Foreskin keratinocyte (primary cell): ENCODE measurements at places on chromosomes 13 and 19. TPM values are rescaled to one million over a fixed set of nuclear protein-coding genes. Genes with fewer than 3 reads are reported as not detected.
A peak's percentile ranks its signal among the peaks of the same experiment; 100 is the strongest.

DNA sequence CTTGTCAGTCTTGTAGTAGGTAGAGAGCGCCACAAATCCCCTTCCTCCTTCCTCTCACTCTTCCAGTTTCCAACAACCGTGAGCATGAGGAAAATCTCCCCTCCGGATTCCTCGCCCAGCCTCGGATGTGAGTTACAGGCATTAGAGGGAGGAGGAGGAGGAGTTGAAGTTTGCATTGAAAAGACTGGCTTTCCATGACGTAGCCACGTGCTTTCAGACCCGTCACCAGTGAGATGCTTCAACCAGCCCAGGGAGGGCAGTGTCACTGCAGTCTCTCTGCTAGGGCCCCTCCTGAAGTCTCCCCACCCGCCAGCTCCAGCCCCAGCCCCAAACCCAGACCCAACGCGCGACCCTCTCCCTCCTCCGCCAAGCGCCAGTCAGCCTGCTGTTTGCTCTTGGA is 442 bp upstream of the FGF14 start:
- no peak for DNase-seq

- DNase-seq: no peak
Measured at GRCh38 chr13:41389580-41389979, 67.8 kb upstream of the RGCC start.

DNA sequence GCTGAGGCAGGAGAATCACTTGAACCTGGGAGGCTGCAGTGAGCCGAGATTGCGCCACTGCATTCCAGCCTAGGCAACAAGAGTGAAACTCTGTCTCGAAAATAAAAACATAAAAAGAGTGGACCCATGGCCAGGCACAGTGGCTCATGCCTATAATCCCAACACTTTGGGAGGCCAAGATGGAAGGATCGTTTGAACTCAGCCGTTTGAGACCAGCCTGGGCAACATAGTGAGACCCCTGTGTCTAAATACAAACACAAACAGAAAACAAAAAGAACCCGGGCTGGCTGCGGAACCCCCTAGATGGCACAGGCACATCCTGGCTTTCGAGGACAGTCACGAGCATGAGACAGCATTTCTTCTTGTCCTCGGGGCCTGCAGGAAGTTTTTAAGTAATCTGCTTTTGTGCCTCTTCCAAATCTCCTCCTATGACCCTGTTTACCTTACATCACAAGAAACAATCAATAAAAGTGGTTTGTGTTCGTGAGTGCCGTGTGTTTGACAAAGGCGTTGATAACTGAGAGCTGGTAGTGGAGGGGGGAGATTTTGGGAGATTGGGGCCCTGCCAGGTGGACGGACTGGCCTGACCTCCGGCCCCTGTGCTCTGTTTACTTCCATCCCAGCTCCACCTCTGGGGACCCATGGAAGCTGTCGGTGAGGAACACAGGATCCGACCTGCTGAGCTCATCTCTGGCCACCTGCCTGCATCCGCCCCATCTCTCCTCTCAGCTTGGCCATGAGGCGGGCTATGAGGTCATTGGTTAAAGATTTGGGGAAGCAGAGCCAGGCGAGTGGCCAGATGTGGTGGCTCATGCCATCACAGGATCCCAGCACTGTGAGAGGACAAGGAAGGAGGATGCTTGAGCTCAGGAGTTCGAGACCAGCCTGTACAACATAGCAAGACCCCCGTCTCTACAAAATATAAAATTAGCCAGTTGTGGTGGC is 5.9 kb upstream of the GDF15 start:
- no peak for DNase-seq

- DNase-seq: no peak
Measured at GRCh38 chr19:51490676-51491075, 10.9 kb downstream of the SIGLEC12 start.

- no peak for DNase-seq
Measured at GRCh38 chr19:1254530-1255185, 6.3 kb downstream of the MIDN start.

- DNase-seq: no peak
Measured at GRCh38 chr19:21028969-21029268, 8.5 kb downstream of the ZNF430 start.

DNA sequence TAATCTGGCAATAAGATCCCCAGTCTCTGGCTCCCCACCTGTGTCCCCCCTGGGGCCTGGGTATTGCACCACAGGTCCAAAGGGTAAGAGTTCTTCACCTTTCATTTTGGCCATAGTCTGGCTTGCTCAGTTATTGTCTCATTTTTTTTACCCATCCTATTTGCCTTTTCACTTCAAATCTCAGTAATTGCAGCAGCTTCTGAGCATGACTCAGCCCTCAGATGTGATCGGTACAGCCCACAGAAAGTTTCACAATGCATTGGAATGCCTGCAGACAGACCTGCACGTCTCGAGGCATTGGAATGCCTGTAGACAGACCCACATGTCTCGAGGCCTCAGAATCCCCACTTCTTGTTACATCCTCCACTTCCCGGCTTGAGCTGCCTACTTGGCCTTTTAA is 173.6 kb downstream of the NUFIP1 start:
- peak; percentile 94 for DNase-seq

GRCh38 chr19:23283925-23284324 is 33.7 kb upstream of the ZNF724 start:
- peak; percentile 16 for DNase-seq

The SYT3 gene
- total RNA-seq: not detected in 2 replicates

The GNG7 gene
- 0.10 and 0.11 TPM in 2 replicates for total RNA-seq

The ATP1A3 gene
- 0.14 TPM in 1 of 2 replicates, not detected in the other for total RNA-seq
